ENCODE measurements at places on chromosomes 2 and 18.

DNA sequence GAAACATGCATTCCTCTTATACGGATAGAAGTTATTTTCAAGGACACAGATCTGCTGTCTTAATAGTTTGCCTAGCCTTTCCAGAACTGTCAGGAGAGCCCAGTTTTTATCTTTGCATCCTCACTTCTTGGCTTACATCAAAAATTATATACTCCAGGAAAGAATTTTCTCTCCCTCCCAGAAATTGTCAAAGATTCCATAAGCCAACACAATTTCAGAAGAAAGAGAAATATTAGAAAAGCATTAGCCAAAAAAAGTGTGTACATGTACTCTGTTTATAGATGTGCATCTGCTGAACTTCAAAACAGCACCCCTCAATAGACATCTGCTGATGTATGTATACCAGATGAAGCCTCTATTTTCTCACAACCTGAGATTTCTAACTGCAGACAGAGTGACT lies 210.4 kb downstream of the METTL4 start:
- no peak for DNase-seq

DNA sequence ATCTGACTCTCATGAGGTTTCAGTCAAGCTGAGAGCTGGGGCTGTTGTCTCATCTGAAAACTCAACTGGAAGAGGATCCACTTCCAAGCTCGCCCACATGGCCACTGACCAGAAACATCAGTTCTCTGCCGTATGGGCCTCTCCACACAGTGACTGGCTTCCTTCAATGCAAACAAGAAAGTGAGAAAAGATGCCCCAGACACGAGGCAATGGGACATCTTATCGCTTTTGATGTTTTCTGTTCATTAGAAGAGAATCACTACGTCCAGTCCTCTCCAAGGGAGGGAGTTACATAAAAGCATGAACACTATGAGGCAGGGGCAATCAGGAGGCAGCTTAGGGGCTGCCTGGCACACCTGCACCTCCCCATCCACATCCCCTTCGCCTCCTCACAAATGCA lies 307.1 kb upstream of the EPAS1 start:
- no peak for DNase-seq

GRCh38 chr2:161631855-161632391 lies 7.7 kb downstream of the SLC4A10 start:
- no peak for DNase-seq

GRCh38 chr2:128474962-128475361 lies 156.3 kb upstream of the HS6ST1 start:
- no peak for DNase-seq

GRCh38 chr18:26487437-26487836 lies 60.9 kb downstream of the KCTD1 start:
- DNase-seq, result no peak

DNA sequence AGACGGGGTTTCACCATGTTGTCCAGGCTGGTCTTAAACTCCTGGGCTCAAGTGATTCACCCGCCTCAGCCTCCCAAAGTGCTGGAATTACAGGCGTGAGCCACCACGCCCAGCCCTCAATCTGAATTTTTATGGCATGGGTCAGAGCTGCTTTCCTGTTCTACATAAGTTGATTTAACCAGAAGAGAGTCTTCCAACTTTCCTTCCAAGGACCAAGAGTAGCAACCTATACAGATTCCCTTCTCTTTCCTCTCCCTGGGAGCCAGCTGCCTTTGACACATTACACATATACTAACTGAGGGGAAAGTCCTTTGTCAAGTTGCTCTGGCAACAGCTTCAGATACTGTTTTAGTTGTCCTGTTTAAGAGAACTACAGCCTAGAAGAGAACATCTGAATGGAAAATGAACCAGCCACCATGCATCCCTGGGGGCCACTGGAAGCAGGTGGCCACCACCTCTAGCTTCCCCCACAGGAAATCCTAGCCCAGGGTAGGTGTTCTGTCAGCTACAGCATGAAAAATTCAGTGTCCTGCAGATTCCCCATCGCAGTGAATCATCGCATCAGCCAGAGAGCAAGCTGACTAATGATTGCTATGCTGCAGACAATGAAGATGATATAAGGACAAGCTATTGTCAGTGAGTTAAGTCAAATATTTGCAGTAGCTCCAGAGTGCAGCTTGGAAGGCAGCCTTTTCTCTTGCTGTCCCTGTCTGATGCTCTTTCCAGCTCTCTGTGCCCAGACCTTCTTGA lies 62.9 kb downstream of the POMC start:
- DNase-seq, result no peak

DNA sequence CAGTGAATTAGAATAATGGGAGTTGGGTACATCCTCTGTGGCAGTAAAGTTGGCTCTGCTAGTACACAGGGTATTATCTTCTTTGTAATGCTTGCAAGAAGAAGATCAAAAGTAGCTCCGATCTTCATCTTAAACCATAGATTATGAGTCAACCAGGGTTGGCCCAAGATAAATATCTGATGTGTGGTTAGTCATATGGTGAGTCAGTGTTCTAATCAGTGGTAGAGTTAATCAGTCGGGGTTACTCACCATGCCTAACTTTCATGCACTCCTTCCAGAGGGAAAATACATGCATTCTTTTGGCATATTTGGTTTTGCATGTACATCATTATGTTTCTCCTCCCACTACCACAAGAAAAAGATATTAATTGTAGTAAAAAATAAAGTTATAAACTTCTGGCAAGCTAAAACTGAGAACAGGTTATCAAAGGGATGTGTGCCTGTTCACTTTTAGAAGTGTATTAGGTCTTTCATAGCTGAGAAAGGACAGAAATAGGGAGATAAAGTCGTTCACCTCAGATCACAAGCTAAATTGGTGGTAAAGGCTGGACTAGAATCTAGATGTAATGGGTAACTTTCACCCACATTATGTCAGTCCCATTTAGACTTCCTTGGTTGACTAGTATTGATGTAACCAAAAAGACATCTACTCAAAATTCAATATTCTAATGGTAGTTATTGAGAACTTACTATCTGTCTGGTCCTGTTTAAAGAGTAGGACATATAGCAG lies 684.4 kb downstream of the IRS1 start:
- no peak for DNase-seq

DNA sequence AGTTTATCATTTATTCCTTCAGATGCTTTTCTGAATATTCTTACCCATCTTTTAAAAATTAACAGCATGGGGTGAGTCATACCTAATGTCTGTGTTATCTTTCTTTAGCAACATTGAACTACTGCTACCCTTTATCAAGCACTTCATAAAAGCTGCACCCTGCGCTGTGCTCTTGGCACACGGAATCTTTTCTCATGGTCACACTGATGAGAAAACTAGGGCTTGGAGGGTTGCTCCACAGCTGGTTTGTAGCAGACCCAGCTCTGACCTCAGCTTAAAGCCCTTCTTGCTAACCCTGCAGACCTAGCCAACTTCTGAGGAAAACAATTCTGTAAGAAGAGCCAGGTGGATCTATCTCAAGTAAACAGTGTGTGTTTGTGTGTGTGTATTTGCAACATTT lies 106.3 kb downstream of the RNF144A start:
- no peak for DNase-seq

Measured in activated effector memory CD4-positive, alpha-beta T cell treated with Interleukin-2 at 50 U/mL for 16 hours (primary cell).